HuH-7 (cell line): ENCODE measurements at places on chromosomes 4 and X.

- DNase-seq: no peak
Measured at GRCh38 chr4:25702848-25703247, 47.2 kb downstream of the SLC34A2 start.

GRCh38 chrX:52078131-52078530 is 9.1 kb upstream of the MAGED4B start:
- DNase-seq: no peak

DNA sequence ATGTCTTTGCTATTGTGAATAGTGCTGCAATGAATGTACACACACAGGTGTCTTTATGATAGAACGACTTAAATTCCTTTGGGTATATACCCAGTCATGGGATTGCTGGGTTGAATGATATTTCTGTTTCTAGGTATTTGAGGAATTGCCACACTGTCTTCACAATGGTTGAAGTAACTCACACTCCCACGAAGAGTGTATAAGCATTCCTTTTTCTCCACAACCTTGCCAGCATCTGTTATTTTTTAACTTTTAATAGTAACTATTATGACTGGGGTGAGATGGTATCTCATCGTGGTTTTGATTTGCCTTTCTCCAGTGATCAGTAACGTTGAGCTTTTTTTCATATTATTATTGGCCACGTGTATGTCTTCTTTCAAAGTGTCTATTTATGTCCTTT is 17.6 kb upstream of the DCUN1D4 start:
- no peak for DNase-seq

DNA sequence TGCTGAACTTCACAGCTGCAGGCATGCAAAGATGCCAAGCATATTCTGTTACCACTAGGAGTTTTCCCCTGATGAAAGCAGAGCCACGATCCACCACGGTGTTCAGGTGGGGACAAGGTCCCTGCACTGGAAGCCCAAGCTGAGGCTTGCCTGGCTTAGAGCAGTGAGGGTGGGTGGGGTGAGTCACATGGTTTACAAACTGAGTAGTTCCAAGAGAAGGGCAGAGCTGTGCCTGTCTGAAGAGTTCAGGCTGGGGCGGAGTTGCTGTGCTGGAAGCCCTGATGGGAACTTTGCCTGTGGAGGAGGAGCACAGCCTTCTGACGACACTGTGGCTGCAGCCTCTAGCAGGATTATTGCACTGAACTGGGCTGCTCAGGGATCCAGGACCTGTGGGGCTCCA is 45.5 kb downstream of the FAM9B start:
- DNase-seq: peak; percentile 3

- no peak for DNase-seq
Measured at GRCh38 chr4:122469457-122469856, 12.9 kb upstream of the IL2 start.

DNA sequence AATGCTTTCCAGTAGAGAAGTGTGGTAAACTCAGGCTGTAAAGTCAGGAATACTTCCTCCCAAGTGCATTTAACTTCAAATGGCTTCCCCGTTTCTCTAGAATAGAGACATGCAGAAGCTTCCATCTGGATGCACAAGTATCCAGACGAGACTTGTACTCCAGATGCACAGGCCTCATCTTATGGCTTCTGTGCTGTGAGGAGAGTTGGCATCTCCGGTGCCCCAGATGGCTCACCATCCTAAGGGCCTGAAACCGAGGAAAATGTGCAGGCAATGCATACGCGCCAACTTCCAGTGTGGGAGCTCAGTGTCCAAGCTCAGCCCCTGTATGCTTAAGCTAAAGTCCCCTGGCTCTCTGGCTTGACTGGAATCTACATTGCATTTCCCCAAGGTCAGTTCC is 184.0 kb upstream of the TBL1X start:
- no peak for DNase-seq

DNA sequence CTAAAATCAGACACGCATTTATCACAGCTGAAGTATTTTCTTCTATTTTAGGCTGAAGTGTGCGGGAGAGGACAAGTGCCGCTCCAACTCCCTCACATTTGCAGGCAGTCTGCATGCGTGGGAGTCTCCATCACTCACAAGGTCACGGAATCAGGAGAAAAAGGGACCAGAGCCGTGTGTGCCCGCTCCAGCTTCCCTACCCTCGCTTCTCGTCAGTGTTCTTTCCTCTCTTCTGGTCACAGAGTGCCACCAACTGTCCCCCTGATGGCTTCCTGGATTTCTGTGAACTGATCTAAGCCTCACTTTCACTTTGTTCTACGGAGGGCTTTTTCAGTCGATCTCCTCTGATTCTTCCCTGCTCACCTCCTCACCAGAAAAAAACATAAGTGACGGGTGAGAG is 407.4 kb upstream of the AADAT start:
- peak; percentile 6 for DNase-seq

DNA sequence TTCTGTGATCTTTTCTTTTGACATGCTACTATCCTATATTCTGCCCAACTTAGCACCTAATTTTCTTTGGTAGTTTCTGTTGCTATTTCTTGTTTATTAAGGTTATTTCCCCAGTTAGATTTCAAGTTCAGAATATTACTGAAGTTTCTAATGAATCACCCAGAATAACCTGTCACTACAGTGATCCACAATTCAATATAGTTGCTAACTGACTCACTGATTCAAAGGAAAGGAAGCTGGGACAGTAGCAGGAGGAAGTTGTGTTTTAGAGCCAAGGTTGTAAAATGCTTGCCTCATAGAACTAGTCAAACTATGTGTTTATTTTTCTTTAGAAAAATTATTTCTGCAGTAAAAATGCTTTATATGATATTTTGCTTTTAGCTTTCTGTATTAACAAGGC is 37.4 kb downstream of the PAK3 start:
- no peak for DNase-seq

DNA sequence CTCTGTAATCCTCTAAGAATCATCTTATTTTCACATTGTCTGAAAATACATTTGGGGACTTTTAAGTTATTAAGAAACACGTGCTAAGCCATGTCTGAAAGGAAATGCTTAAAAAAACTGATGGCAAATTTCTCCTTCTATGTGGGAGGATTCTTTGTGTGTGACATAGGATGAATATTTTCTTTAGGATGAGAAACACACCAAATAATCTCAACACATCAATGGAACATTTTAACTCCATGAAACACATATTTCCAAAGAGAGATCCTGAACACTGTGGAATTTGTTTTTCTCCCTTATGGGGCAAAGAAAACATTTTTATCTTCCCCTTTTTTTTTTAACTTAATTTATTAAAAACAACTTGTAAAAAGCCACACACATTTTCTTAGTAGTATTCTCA is 153.8 kb upstream of the ANKRD50 start:
- no peak for DNase-seq

GRCh38 chr4:13990596-13991589 is 363.4 kb upstream of the BOD1L1 start:
- DNase-seq: peak; percentile 15

DNA sequence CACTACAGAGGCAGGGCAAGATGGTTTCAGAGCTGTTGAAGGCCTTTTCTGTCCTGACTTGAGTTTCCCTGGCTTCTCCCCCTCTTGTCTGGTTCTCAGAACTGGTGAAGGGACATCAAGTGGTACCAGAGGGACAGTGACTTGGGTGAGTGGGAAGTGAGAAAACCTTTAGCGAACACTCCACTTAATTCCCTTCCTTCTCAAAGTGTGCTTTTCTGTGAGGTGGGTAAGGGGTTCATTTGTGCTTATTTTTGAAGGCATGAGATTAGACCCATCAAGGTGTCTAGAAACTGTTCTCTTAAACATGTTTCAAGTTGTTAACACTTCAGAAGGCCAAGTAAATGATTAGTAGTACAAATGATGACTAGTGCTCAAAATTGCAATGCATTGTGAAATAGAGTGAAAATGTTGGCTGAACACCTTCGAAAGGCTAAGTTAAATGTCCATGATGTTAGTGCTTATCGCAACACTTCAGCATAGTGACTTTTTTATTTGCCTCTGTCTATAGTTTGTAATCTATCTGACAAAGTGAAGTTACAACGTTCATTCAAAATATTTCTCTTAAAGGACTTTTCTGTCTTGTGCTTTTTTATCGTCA is 2.8 kb downstream of the AREG start:
- DNase-seq: no peak
